ENCODE measurements at places on chromosomes 7 and 10.

DNA sequence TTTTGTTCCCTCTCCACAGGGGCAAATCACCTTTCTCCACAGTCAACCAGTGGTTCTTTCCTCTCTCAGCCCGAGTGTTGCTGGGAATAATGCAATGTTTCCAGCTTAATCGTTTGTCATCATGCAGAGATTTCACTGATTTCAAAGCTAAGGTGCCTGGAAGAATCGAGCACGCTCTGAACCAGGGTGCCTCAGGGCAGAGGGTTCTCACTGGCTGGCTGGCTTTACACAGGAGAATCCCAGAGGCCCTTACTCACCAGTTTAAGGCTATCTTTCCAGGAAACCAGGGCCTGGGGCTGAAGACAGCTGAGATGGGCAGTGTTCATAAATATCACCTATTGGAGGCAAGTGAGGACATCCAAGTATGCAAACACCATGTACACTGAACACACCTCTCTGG is 21.8 kb downstream of the PLXNA4 start:
- DNase-seq = no peak

DNA sequence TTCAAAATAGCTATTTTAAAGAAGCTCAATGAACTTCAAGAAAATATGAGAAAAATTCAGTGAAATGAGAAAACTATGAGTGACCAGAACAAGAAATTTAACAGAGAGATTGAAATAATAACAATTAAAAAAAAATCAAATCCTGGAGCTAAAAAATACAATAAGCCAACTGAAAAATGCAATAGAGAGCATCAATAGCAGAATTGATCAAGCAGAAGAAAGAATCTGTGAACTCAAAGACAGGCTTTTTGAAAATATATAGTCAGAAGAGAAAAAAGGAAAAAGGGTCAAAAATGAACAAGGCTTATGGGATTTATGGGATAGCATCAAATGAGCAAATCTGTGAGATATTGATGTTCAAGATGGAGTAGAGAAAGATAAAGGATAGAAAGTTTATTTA is 133.0 kb downstream of the OTUD1 start:
- no peak for DNase-seq

GRCh38 chr10:109740436-109740835 is 182.9 kb downstream of the XPNPEP1 start:
- no peak for DNase-seq

DNA sequence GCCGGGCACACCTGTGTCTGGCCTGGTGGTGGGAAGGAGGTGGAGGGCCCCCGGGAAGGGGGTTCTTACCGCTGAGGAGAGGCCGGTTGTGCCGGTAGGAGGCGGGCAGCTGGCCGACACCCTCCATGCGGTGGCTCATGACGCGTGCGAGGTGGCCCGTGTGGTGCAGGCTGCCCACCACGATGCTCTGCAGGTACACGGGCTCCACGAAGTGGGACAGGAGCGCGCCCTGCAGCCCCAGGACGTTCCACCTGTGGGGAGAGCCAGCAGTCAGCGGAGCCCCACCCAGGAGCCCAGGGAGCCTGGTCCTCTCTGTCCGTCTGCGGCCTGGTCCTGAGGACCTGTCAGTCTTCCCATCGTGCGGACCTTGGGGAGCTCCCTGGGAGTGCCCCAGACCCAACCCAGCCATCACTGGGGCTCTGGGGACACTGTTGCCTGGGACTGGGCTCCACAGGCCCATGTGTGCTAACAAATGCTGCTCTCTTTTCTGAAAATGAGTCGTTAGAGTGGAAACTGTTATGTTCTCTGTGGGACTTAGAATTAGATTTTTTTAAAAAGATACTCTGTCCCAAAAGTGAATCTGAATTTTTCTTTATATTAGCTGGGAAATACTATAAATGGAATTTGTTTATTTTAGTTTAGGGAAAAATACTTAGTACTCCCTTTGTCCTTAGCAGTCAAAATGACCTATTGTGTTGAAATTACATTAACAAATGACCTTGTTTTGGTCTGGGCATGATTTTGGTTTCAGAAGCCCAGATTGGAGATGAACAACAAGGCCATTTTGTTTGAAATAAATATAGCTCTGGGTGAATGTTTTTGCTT is 143.9 kb downstream of the WDR37 start:
- no peak for DNase-seq

DNA sequence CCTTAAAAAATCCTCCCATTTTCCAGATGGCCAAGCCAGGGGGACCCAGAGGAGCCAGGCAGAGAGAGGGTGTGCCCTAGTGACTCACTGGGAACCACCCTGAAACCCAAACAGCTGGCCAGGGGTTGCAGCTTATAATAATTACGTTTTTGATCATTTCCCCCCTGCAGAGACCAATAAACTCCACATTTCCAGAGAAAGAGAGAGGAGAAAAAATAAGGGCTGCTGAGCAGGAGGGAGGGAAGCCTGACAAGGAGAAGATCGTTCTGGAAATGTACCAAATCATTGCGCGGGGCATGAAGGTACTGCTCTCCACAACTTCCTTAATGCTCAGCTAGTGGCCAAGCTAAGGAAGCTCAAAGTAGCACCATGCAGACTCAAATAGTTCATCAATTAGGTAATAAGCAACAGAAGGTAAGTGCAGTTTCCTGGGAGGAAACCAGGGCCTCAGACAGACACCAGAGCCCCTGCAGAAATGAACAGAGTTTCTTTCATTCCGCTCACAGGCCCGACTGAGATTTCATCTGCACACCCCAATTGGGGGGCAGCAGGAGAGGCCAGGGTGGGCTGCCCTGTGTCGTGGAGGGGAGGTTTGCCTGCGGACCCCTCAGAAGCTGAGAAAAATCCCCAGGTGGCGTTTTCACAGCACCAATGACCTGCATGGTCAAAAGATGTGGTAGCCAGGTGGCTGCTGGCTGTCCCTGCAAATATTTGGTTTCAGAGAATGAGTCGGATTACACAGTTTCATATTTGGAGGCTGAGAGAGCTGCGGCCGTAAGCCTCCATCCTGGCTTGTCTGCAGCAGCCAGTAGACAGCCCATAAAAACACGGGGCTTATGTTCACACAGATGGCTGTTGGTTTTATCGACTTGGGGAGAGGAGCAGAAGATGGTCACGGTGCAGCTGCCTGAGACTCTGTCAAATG is 153.2 kb upstream of the LYZL2 start:
- DNase-seq = no peak

DNA sequence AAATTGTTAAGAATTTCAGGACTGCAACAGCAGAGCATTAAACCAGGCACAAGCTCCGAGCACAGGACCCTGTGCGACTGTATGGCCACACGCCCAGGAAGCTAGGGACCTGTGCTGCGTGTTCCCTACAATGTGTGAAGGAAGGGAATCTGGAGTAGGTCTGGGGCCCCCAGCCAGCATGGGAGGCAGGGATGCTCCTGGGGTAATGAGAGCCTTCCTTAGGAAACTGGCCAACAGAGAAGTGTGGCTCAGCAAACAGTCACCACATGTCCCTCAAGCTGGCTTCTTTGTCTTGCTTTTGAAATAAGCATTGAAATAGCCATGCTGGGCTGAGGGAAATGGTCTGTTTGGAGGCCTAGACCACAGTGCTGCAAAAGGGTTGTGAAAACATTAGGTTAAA is 8.2 kb downstream of the BLNK start:
- no peak for DNase-seq

- DNase-seq = no peak
Measured at GRCh38 chr7:103148131-103148993, 537 bp downstream of the NAPEPLD start.

DNA sequence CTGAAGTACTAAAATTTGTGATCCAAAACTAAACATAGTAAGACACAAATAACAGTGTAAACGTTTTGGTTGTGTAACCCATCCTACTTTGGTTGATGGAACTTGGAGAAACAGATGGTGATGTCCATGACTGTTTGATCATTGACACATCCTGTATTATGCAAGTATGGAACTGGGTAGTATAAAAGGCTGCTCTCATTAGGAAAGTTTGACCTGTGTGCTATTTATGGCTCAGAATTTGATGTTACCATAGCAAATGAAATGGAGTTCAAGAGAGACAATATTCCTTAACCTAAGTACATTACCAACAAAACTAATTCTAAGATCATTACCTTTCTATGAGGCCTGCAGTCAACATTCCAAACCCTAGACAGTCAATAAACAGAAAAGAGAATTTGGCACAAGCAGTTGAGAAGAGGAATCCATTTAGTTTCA is 39.9 kb downstream of the DKK1 start:
- DNase-seq = no peak

GRCh38 chr7:42939457-42940240 is 7.5 kb downstream of the MRPL32 start:
- DNase-seq = no peak
